ENCODE measurements at places on chromosomes 2 and 18. TPM values are rescaled to one million over a fixed set of nuclear protein-coding genes. Genes with fewer than 3 reads are reported as not detected.

DNA sequence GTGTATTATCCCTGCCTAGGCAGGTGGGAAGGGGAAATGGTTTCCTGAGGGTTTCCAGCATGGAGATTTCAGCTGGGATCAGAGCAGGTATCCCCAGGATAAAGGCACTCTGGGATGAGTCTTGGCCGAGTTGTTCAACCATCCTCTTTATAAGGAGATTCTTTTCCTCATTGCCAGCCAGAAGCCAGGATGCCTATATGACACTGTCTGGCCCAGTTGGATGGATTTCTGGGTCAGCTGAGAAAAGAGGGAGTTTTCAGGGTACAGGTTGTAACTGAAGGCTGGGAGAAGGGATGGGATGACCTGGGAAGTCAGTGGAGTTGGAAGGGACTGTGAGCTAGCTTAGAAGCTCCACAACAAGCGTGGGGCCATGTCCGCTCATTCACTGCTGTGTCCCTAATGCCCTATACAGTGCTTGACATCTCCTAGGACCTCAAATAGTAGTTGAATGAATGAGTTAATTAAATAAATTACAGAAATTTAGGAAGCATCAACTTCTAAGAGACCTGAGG, 8.3 kb downstream of the RHOB start:
- no peak overlapping the region for H3K27ac ChIP-seq
- H3K27me3 ChIP-seq = peaks cover 14% of the 10 kb centered on the region
- H3K36me3 ChIP-seq = no peaks in the 10 kb centered on the region
- peaks cover 17% of the 10 kb centered on the region for H3K4me1 ChIP-seq
- DNase-seq = no peak

GKN2 gene
- not detected for total RNA-seq

- H3K4me3 ChIP-seq = no peak overlapping the region
- H3K27ac ChIP-seq = no peak overlapping the region
- H3K36me3 ChIP-seq = no peaks in the 10 kb centered on the region
- DNase-seq = no peak
These were observed 398.5 kb upstream of the FIGN start for GRCh38 chr2:164134336-164134735.

GRCh38 chr2:30026091-30027055, 105.0 kb upstream of the ALK start:
- no peak overlapping the region for H3K4me3 ChIP-seq
- no peaks in the 10 kb centered on the region for H3K36me3 ChIP-seq
- peak; percentile 38 for DNase-seq

RGPD4 gene
- not detected for total RNA-seq

GRCh38 chr2:200668478-200668877, 82.7 kb downstream of the AOX1 start:
- no peaks in the 10 kb centered on the region for H3K27me3 ChIP-seq
- peaks cover 3% of the 10 kb centered on the region for H3K36me3 ChIP-seq
- H3K4me3 ChIP-seq = no peak overlapping the region
- H3K4me1 ChIP-seq = peaks cover 3% of the 10 kb centered on the region
- H3K27ac ChIP-seq = no peak overlapping the region
- no peak for DNase-seq

GRCh38 chr2:200310545-200310971, 4.1 kb downstream of the SPATS2L start:
- peak overlapping the region; percentile 40 for H3K27ac ChIP-seq
- no peak for DNase-seq
- H3K36me3 ChIP-seq = no peaks in the 10 kb centered on the region
- H3K4me1 ChIP-seq = peaks cover 53% of the 10 kb centered on the region

- no peaks in the 10 kb centered on the region for H3K27me3 ChIP-seq
- H3K4me3 ChIP-seq = no peak overlapping the region
- H3K36me3 ChIP-seq = peaks cover 9% of the 10 kb centered on the region
- H3K4me1 ChIP-seq = peaks cover 33% of the 10 kb centered on the region
These were observed 68.7 kb downstream of the KCTD1 start for GRCh38 chr18:26479681-26480079.

CETN1 gene
- total RNA-seq = not detected

DNA sequence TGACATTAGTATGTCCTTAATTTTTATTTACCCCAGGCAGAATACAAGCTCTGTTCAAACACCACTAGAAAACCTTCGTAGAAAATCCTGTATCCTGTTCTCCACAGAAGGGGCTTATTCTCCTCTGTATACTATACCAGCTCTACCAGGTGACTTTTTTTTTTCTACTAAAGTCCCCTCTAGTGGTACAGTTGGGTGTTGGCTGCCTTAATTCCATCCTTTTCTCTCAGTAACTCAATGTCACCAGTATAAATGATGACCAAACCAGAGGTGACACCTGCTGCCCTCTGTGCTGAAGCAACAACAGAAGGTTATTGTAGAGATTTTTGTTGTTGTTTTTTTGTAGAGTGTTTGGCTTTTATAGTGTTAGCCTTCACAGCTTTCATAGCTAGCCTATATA, 1322.0 kb downstream of the LRP1B start:
- no peak for DNase-seq
- no peak overlapping the region for H3K4me3 ChIP-seq
- H3K4me1 ChIP-seq = peaks cover 8% of the 10 kb centered on the region
- no peaks in the 10 kb centered on the region for H3K27me3 ChIP-seq
- H3K27ac ChIP-seq = no peak overlapping the region
- no peaks in the 10 kb centered on the region for H3K36me3 ChIP-seq

- peaks cover 18% of the 10 kb centered on the region for H3K27me3 ChIP-seq
- H3K4me1 ChIP-seq = no peaks in the 10 kb centered on the region
- H3K36me3 ChIP-seq = no peaks in the 10 kb centered on the region
- peak; percentile 45 for DNase-seq
- no peak overlapping the region for H3K27ac ChIP-seq
These were observed 27.2 kb upstream of the PDIA6 start for GRCh38 chr2:10839813-10840212.

DNA sequence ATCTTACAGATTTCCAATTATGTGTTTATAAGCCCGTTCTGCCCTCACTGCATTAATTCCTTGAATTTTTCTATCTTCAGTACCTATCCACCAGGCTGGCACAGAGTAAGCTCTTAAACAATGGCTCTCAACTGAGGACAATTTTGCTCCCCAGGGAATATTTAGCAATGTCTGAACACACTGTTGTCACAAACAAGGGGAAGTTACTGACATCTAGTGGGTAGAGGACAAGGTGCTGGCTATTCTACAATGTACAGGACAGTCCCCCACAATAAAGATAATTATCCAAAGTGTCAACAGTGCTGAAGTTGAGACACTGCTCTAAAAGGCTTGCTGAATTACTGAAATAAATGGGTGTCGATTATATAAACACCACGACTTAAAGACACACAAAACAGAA, 5.0 kb downstream of the NDUFS1 start:
- no peak overlapping the region for H3K27ac ChIP-seq
- peaks cover 5% of the 10 kb centered on the region for H3K36me3 ChIP-seq

UGT1A4 gene
- total RNA-seq = not detected

- no peaks in the 10 kb centered on the region for H3K36me3 ChIP-seq
- no peak for DNase-seq
- H3K4me1 ChIP-seq = peaks cover 3% of the 10 kb centered on the region
- no peaks in the 10 kb centered on the region for H3K27me3 ChIP-seq
- no peak overlapping the region for H3K27ac ChIP-seq
- H3K4me3 ChIP-seq = no peak overlapping the region
These were observed 32.5 kb downstream of the NABP1 start for GRCh38 chr2:191710411-191710900.

DNAJC10 gene
- total RNA-seq = 261 TPM

DNA sequence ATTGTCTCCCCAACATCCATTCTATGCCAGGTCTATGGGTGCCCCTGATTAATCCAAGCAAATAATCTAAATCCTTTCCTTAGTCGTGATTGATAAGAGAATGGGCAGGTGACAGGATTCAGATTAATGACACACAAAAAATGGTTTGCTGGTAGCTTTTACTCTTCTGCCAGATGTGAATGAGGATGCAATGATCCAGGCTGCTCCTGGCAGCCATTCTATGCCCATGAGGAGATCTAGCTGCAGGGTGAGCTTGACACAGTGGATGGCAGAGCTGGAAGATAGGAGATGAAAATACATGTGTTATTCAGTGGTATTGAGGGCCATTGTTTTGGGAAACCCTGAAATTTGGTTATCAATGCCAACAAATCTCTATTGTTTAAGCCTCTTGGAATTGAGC, 69.7 kb downstream of the ACYP2 start:
- no peaks in the 10 kb centered on the region for H3K27me3 ChIP-seq
- no peaks in the 10 kb centered on the region for H3K36me3 ChIP-seq
- H3K4me3 ChIP-seq = no peak overlapping the region
- no peak overlapping the region for H3K27ac ChIP-seq
- H3K4me1 ChIP-seq = no peaks in the 10 kb centered on the region

DNA sequence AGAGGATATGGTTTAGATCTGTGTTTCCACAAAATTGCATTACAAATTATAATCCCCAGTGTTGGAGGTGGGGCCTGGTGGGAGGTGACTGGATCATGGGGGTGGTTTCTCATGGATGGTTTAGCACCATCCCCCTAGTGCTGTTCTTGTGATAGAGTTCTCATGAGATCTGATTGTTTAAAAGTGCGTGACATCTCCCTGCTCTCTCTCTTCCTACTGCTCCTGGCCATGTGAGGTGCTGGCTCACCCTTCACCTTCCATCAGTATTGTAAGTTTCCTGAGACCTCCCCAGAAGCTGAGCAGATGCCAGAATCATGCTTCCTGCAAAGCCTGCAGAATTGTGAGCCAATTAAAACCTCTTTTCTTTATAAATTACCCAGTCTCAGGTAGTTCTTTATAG, 33.1 kb downstream of the LHCGR start:
- peaks cover 8% of the 10 kb centered on the region for H3K4me1 ChIP-seq
- H3K4me3 ChIP-seq = no peak overlapping the region
- H3K36me3 ChIP-seq = no peaks in the 10 kb centered on the region
- DNase-seq = no peak

GRCh38 chr2:235734688-235735231, 240.9 kb downstream of the AGAP1 start:
- peaks cover 2% of the 10 kb centered on the region for H3K36me3 ChIP-seq
- H3K27ac ChIP-seq = no peak overlapping the region
- no peak overlapping the region for H3K4me3 ChIP-seq
- no peaks in the 10 kb centered on the region for H3K27me3 ChIP-seq
- DNase-seq = no peak

ZNF638 gene
- total RNA-seq = 216 TPM

TRABD2A gene
- total RNA-seq = 1.4 TPM

DNA sequence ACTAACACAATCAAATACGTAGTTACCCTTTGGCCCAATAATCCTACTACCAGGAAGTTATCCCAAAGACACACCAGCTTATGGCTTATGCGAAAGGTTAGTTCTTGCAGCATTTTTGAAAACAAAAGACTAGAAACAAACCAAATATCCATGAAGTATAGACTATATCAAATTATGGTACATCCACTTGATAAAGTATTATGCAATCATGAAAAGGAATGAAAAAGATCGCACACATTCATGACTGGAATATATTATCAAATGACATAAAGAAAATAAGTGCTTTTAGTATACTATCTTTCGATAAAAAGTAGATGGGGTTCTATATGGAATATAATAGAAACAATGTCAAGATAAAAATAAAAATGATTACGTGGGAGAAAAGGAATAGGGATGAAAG, 78.2 kb downstream of the COBLL1 start:
- no peak for DNase-seq
- H3K36me3 ChIP-seq = peaks cover 2% of the 10 kb centered on the region
- H3K4me1 ChIP-seq = peaks cover 6% of the 10 kb centered on the region
- H3K27ac ChIP-seq = no peak overlapping the region

DNA sequence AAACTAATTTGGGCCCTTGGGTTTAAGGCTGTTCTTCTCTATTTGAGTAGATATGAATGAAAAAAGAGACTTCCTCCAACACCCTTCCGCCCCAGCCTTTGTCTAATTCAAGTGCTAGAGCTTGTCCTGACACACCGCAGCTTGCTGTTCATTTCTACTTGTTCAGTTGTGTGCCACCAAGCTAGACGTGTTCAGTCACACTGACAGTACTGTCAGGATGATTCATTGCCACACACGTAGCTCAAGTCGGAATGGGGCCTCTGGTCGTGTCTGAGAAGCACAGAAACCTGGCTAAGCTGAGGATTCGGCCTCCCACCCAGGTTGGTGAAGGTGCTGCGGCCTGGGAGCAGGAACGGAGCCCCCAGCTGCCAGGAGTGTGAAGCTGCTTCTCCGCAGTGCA, 45.6 kb upstream of the INHBB start:
- peaks cover 6% of the 10 kb centered on the region for H3K4me1 ChIP-seq
- no peak overlapping the region for H3K4me3 ChIP-seq
- DNase-seq = no peak
- H3K36me3 ChIP-seq = peaks cover 23% of the 10 kb centered on the region
- H3K27me3 ChIP-seq = peaks cover 7% of the 10 kb centered on the region

GRCh38 chr2:203908797-203909185, 27.8 kb upstream of the ICOS start:
- H3K27me3 ChIP-seq = no peaks in the 10 kb centered on the region
- H3K4me1 ChIP-seq = no peaks in the 10 kb centered on the region
- no peaks in the 10 kb centered on the region for H3K36me3 ChIP-seq
- no peak overlapping the region for H3K4me3 ChIP-seq
- no peak for DNase-seq
- H3K27ac ChIP-seq = no peak overlapping the region

POTEJ gene
- 0.19 TPM for total RNA-seq

STON1 gene
- 8.2 TPM for total RNA-seq

GRCh38 chr2:1841903-1842791, 97.8 kb upstream of the PXDN start:
- no peak overlapping the region for H3K4me3 ChIP-seq
- no peak overlapping the region for H3K27ac ChIP-seq
- no peaks in the 10 kb centered on the region for H3K36me3 ChIP-seq
- H3K4me1 ChIP-seq = peaks cover 14% of the 10 kb centered on the region
- DNase-seq = no peak

RASGRP3 gene
- total RNA-seq = not detected

ADGRF3 gene
- 2.0 TPM for total RNA-seq

- no peak overlapping the region for H3K27ac ChIP-seq
- H3K4me3 ChIP-seq = no peak overlapping the region
- no peaks in the 10 kb centered on the region for H3K27me3 ChIP-seq
- DNase-seq = no peak
These were observed 142.3 kb downstream of the ABCA12 start for GRCh38 chr2:214995926-214996670.

EVX2 gene
- not detected for total RNA-seq

DNA sequence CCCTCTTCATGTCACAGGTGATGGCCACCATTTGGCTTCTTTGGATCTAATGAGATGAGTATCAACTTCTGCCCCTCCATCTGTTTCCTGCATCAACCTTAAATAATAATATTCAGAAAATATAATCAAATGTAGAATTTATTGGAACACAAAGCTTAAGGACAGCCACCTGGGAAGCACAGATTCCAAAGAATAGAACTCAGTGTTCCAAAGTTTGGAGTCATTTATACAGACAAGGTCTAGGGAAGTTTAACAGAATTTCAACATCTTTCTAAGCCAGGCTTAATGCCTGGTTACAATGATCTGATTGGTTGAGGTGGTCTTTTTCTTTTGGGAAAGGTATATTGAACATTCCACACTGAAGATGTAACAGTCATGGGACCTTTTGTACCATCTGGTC, 218.0 kb upstream of the PIEZO2 start:
- no peak for DNase-seq
- no peaks in the 10 kb centered on the region for H3K36me3 ChIP-seq
- H3K4me3 ChIP-seq = no peak overlapping the region
- no peaks in the 10 kb centered on the region for H3K27me3 ChIP-seq
- H3K27ac ChIP-seq = no peak overlapping the region

PTPRN gene
- 30.2 TPM for total RNA-seq

GRCh38 chr18:64539847-64540246, 391.0 kb upstream of the LINC00305 start:
- H3K4me1 ChIP-seq = no peaks in the 10 kb centered on the region
- DNase-seq = no peak
- no peak overlapping the region for H3K4me3 ChIP-seq
- no peaks in the 10 kb centered on the region for H3K36me3 ChIP-seq
